ENCODE measurements at places on chromosomes 12 and 14.

DNA sequence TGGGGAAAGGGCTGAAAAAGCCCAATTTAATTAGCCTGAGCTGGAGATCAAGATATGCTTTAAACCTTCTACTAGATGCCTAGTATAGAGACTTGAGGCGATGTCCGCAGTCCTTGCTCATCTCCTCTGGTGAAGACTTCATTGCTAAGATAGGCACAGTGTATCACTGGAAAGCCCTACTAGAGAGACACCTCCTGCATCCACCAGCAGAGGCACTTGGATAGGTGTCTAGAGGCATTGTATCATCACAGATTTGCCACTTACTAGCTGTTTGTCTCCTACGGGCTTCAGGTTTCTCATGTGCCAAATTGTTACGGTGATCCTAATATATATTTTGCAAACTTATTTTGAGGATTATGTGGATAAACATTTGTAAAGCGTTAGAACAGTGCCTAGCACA, 1048.5 kb downstream of the GALC start:
- no peak for DNase-seq

- DNase-seq, result no peak
Observed at GRCh38 chr14:57482120-57482519, 11.5 kb downstream of the CCDC198 start.

- DNase-seq, result no peak
Observed at GRCh38 chr14:97113339-97113738, 316.2 kb downstream of the VRK1 start.

GRCh38 chr14:105861985-105862465, 335.6 kb downstream of the TMEM121 start:
- DNase-seq, result no peak

DNA sequence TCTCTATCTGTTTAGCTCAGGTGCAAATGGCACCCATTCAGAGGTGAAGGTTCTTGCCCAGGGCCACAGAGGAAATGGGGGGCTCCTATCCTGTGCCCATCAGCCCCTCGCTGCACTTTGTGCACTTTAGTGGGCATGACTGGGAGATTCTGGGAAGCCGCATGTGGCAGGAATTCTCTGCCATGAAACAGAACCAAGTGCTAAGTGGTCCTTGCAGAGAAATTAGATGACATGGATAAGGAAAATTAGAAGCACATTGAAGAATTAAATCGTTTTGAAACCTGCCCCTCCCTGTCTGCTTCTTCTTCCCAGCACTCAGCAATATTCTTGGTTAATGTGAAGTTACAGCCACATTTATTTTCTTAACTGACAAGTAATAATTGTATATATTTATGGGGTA, 185.2 kb upstream of the RTL1 start:
- DNase-seq, result no peak

- DNase-seq, result no peak
Observed at GRCh38 chr12:47747596-47748506, 10.8 kb downstream of the RAPGEF3 start.

- no peak for DNase-seq
Observed at GRCh38 chr12:93094988-93095737, 166.1 kb upstream of the EEA1 start.

DNA sequence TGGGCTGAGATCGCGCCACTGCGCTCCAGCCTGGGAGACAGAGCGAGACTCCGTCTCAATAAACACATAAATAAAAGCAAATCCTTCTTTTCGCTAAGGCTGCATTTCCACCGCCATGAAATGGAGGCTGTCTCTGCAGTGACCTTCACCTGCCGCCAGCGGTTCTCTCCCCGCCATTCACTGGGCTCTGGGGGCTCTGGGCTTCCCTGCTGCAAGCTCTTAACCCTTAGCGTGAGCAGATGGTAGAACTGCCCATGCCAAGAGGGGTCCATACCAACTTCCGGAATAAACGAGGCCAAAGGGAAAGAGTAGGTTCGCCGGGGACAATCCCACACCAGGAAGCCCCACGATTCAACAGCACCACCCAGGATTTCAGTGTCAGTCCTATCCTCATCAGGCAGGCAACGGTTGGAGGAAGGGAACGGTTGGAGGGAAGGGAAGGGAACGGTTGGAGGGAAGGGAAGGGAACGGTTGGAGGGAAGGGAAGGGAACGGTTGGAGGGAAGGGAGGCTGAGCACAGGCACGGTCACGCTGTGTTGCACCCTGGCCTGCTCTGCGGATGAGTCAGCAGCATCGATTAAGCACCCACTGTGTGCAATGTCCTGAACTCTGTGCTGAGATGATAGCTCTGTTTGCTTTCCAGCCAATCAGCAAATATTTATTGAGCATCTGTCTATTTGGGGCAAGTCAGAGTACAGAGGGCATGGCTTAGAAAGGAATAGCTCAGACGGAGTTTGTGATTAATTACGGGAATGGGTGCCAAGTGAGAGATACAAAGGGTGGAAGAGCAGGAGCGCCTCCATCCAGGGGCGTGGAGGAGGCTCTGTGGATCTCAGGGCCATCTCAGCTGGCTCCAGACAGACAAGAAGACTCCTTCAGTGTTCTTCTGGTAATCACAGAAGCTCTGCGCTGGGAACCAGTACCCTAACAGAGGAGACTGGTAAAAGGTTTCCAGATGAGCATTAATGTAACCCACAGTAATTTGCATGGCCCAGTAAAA, 77.9 kb downstream of the NINJ2 start:
- no peak for DNase-seq

DNA sequence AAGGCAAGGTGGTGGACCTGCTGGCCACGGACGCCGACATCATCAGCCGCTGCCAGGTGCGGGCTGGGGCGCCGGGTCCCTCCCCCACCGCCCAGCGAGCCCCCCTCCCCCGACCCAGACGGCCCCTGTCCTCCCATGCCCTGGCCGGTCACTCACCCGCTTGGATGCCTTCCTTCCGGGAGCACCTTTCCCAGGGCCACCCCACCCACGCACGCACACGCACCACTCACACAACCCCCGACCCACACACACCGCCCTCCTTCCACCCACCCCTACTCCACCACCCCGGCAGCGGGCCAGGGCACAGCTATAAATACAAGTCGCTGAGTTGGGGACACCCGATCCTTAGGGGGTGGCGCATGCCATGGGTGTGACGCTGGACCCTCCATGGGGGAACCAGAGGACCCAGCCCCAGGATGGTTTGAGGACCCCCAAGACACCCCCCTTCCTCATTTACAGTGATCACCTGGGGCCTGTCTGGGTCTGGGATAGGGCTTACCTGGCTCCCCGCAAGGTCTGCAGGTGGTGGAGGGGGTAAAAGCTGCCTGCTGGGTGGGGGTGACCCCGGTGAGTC, 465 bp downstream of the ADSS1 start:
- peak; percentile 51 for DNase-seq

- no peak for DNase-seq
Observed at GRCh38 chr12:92432724-92433441, 269.9 kb upstream of the PLEKHG7 start.

DNA sequence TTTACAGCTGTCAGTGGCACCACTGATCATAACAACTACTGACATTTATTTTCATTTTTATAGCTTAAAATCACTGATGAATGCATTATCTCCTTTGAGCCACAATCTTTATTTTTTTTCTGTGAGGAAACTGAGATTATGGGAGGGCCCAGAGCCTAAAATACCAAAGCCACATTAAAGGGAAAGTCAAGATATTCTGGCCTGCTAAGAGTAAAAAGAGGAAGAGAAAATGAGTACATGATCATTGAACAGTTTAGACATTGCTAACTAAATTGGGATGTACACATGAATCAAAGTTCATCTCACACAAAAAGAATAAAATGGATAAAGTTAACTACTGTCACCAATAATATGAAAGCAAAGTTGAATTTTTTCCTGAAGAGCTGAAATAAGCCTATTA, 170.5 kb upstream of the GARIN2 start:
- DNase-seq, result no peak

DNA sequence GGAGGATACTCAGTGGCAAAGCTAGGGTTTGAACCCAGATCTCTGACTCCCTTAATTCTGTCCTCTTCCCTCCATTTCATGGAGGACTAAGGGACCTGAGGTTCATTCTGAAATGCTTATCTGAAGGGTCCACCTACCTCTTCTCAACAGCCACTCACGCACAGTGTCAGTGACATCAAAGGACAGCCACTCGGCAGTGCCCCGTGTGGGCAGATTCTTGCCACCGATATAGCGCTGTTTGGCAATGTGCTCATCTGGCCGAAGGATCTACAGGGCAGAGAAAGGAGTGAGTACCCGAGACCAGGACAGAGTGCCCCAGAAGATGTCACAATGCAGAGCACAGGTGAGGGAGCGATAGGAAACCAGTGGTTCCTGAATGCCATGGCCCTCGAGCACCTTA, 10.8 kb downstream of the TGFB3 start:
- DNase-seq, result no peak
